Breast epithelium (tissue), 4 donors: ENCODE measurements at places on chromosomes 3 and 15. TPM values are rescaled to one million over a fixed set of nuclear protein-coding genes. Genes with fewer than 3 reads are reported as not detected.

GCNT3 gene
- not detected for total RNA-seq

LRRIQ4 gene
- not detected for total RNA-seq

DNA sequence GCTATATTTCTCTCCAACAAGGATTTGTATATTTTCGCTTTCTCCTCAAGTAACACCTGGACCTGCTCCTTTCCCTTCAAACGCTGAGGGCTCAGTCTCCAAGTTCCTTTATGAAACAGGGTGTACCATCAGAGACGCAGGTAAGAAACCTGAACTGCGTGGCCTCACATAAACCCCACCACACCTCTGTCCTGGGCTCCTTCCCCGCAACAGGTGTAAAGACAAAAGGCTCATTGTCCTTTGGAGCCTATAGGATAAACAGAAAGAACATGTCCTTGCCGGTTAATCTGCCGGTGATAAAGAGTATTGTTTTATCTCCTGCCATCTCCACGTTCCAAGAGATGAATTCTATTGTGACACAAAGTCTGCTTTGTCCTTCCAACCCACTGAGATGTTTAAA lies 111.8 kb upstream of the ADAMTS9 start:
- no peak for DNase-seq

DNA sequence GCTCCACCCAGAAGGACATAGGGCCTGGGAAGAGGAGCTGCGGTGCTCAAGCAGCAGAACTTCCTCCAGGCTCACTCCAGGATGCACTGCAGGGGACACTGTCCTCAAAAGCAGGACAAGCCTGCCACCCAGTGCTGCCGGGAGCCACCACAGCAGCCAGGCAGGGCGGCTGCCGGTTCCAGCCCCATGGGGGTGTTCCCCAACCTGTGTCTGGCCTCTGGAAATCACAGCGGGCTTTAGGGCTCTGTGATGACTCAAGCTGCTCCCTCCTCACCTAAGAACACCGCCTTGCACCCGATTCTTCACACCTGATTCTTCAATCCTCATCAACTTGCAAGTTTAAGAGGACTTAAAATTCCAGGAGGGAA lies 71.9 kb upstream of the SLC6A11 start:
- DNase-seq, result no peak

DNA sequence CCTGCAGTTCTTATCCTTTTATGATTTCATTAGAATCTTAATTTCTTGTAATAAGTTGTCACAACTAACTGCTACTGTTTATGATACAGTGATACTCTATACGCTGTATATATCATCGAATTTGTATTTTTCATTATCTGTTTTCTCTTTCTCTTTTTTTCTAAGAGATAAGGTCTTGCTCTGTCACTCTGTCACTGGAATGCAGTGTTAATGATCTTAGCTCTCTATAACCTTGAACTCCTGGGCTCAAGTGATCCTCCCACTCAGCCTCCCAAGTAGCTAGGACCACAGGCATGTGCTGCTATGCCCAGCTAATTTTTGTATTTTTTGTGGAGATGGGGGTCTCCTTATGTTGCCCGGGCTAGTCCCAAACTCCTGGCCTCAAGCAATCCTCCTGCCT lies 14.8 kb downstream of the APH1B start:
- DNase-seq, result no peak
